ENCODE measurements at places on chromosomes 2 and 18.
A peak's percentile ranks its signal among the peaks of the same experiment; 100 is the strongest.

DNA sequence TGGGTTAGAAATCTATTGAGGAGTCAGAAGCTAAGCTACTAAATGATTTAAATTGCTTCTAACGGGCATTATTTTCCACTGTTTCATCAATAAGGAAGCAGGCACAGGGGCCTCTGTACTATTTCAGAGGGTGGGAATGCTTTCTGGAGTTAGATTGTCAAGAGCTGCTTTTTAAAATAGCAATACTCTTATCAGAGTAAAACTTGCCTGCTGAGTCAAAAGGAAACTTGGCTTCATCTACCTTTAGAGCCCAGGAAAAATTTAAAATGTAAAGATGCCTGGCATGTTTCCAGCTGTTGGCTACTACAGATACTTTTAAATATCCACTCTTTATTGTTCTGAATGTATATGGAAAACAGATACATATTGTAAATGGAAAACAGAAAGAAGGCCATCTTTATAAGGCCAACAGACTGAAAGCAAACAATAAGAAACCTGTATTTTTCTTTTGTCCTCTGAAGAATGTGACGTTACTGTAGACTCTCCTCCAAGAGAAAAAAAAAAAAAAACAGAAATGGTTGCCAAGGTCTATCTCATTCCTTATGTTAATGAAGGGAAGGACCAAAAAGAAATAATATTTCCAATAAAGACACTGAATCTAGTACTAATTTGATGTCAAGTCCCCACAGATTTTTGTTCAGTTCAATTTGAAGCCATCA lies 79.1 kb downstream of the FIGN start:
- no peak for DNase-seq

DNA sequence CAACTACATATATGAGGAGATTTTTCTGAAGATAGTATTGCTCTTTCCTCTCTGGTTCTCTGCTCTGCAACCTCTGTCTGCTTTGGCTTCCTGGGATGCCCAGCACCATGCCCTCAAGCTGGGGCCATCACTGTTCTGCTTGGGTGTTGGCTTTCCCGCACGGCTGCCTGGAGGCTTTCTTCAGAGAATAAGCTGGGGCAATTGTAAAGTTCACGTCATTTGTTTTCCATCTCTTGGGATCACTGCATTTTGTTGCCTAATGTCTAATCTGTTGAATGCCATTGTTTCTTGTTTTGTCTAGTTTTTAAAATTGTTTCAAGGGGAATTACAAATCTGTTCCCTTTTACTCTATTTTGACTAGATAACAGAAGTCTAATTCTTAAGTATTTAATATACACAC lies 437.3 kb upstream of the NRP2 start:
- DNase-seq, result no peak

DNA sequence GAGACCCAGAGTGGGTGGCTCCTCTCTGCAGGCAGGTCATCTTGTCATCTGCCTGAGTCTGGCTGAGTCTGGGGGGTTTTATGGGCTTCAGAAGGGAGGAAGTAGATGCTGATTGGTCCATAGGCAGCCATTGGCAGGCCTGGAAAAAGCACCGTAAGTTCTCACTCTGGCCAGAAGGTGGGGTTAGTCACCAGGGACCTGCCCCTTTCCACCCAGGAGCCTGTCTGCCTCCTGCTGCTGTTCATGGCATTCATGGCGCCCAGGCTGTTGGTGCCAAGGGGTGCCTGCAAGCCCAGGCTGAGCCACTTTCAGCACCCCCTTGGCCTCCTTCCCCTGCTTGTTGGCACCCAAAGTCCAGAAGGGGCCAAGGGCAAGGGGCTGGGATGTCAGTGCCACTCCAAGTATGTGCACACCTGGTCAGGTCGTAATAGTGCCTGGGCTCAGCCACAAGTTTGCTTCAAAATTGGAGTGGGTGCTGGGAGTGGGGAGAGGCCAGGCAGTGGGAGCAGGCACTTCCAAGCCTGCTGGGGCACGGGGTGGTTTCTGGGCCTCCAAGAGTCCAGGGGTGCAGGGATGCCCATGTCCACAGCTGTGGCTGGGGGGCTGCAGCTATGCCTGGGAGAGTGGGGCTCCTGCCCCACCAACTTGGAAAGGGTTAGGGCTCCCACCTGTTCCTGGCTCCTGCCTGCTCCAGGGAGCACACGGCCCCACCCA lies 178.1 kb downstream of the FAM210A start:
- no peak for DNase-seq

GRCh38 chr2:18505703-18506341 lies 54.6 kb downstream of the RDH14 start:
- DNase-seq, result no peak

GRCh38 chr18:54946149-54946581 lies 13.1 kb downstream of the CCDC68 start:
- peak; percentile 39 for DNase-seq

- DNase-seq, result peak; percentile 31
Observed at GRCh38 chr2:201414099-201415023, 36.9 kb downstream of the TRAK2 start.

GRCh38 chr2:151192681-151193080 lies 69.0 kb downstream of the RBM43 start:
- DNase-seq, result no peak

GRCh38 chr18:12029786-12030584 lies 48.7 kb downstream of the IMPA2 start:
- no peak for DNase-seq

- DNase-seq, result no peak
Observed at GRCh38 chr2:96489663-96490062, 15.5 kb downstream of the NEURL3 start.

- no peak for DNase-seq
Observed at GRCh38 chr2:69608109-69608508, 35.4 kb downstream of the AAK1 start.

DNA sequence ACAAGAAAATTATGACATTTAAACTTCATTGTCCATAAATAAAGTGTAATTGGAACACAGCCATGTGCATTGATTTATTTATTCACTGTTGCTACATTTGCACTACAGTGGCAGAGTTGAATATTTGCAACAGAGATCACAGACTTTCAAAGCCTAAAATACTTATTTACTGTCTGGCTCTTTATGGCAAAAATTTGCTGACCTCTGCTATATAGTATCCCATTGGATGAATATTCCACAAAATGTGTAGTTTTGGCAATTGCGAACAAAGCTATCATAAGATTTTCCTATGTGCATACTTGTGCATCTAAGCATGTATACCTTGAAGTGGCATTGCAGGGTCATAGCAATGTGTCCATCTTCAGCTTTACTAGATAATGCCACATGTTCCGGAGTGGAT lies 32.1 kb downstream of the CCDC85A start:
- no peak for DNase-seq

- no peak for DNase-seq
Observed at GRCh38 chr2:240259924-240260529, 119.6 kb upstream of the OTOS start.

- DNase-seq, result peak; percentile 15
Observed at GRCh38 chr2:19046986-19047780, 311.2 kb downstream of the OSR1 start.

DNA sequence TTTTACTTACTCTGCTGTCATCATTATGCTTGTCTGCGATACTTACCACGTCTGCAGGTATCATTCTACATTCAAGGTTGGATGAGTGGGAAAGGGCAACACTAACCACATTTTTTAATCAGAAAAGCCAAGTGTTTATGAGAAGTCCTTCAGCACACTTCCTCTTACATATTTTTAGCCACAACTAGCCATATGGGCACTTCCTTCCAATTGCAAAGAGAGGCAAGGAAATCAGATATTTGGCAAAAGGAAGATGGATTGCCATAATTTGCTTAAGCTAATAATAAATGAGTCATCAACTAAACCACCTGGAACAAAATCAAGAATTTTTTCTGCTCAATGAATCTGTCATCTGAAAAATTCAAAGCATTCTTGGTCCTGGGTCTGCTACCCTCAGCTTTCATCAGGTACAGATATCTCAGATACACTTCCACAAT lies 16.7 kb upstream of the MRO start:
- DNase-seq, result no peak

DNA sequence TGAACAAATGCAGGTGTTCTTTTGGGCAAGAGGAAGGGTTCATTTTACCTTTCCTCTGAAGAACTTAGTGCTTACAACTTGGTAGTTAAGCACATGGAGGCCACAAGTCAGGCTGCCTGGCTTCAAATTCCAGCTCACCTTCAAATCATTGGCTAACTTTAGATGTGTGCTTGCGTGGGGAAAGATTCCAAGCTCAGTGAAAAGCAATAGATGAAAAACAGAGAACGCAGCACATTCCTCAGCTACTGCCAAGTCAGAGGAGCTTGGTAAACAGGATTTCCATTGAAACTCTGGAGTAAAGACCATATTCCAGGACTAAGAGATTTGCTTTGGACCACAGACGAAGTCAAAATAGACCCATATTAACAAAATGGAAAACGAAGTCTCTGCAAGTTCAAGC lies 96.3 kb upstream of the ASB18 start:
- no peak for DNase-seq

- DNase-seq, result no peak
Observed at GRCh38 chr2:241739651-241740050, 5.2 kb downstream of the D2HGDH start.

DNA sequence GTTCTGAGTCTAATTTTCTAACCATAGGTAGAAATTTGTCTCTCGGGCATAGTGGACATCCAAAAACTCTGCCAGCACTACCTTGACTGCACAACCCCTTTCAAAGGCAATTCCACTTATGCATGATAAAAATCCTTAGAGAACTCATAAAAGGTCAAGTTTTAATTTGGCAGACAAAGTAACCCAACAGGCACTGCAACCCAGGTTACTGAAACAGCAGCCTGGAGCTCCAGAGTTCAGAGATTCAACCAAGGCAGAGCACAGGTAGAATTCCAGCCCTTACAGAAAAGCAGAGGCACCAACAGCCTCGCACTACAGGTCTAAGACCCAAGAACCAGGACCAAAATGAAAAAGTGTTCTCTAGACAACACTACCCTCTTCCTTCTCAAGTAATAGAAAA lies 1.8 kb downstream of the DTNB start:
- DNase-seq, result no peak

DNA sequence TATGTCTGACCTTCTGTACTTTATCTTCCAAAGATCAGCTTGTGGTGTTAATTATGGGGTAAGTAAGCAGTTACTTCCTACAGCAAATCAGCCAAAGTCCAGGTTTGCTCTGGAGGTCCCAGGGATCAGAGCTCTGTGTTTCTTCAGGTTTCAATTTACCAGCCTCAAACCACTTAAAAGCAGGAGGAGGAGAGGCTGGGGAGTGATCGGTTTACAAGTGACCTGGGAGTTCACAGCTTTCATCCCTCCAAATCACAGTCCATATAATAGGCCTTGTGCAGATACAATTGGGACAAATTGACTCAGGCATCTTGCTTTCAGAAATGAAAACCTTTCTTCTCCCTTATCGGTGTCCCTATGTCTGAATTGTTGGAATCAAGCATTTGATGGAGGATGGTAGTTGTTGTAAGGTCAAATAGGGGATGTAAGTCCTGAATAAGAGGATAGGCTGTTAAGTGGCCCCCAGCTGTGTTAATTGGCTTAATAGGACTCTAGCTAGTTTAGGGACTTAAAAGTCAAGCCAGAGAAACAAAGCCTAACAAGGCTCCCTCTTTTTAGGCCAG lies 188.0 kb upstream of the NT5C1B start:
- DNase-seq, result no peak

GRCh38 chr2:58631986-58632385 lies 390.9 kb upstream of the FANCL start:
- no peak for DNase-seq

GRCh38 chr2:151817929-151818328 lies 10.3 kb downstream of the ARL5A start:
- no peak for DNase-seq

- no peak for DNase-seq
Observed at GRCh38 chr2:215489288-215489848, 53.5 kb upstream of the FN1 start.

DNA sequence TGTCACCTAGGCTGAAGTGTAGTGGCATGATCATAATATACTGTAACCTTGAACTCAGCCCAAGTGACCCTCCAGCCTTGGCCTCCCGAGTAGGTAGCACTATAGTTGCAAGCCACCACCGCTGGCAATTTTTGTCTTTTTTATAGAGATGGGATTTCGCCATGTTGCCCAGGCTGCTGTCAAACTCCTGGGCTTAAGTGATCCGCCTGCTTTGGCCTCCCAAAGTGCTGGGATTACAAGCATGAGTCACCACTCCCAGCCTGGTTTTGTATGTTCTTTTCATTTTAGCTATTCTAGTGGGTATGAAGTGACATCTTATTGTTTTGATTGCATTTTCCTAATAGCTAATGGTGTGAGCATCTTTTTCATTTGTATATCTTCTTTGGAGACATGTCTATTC lies 11.3 kb upstream of the EXOC6B start:
- DNase-seq, result no peak

DNA sequence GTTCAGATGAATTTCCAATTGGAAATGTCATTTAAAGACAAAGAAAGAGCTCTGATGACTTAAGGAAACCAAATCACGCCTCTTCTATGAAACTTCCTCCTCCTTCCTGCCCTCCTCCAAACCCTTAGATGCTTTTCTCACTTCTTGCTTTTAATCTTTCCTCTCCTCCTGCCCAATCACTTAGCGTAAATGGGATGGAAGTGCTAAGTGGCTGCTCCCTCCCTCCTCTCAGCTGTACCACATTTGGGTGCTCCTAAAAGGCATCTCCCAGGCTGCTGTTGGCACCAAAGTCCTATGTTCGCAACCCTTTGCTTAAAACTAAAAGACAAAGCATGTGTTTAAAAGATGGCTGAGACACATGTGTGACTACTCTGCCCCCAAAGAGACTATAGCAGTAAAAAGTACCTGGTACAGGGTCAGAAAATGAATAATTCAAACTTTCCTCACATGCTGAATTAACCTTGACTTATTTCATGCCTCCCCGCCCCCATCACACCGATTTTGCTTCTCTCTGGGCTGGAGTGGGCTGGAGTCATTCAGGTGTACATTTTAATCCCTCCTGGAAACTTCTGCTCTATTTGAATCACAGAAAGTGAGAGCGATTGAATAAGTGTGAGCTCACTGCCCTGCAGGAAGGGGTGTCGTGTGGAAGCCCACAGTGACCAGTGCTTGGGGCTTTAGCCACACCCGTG lies 59.2 kb upstream of the KLF7 start:
- DNase-seq, result no peak

DNA sequence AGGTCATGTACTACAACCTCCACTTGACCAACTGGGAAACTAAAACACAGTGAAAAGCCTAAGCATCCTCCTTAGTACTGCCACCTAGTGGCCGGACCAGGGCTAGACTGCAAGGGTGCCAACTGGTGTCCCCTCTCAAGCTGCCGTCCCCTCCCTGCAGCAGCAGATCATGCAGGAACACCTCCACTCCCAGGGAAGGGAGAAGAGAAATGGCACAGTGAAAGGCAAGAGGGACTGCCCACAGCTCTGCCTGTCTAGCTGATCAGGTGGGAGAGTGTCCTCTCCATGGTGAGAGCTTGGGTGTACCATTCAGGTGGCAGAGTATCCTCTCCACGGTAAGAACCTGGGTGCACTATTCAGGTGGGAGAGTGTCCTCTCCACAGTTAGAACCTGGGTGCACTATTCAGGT lies 78.1 kb downstream of the AAK1 start:
- DNase-seq, result peak; percentile 73

GRCh38 chr2:142596334-142597088 lies 281.0 kb upstream of the KYNU start:
- no peak for DNase-seq

GRCh38 chr18:3605954-3606443 lies 156.0 kb downstream of the TGIF1 start:
- DNase-seq, result no peak

Data from GM20000 (cell line).